Right hindlimb (tissue), 1 donor: ENCODE measurements at places on chromosomes 1 and 21.

DNA sequence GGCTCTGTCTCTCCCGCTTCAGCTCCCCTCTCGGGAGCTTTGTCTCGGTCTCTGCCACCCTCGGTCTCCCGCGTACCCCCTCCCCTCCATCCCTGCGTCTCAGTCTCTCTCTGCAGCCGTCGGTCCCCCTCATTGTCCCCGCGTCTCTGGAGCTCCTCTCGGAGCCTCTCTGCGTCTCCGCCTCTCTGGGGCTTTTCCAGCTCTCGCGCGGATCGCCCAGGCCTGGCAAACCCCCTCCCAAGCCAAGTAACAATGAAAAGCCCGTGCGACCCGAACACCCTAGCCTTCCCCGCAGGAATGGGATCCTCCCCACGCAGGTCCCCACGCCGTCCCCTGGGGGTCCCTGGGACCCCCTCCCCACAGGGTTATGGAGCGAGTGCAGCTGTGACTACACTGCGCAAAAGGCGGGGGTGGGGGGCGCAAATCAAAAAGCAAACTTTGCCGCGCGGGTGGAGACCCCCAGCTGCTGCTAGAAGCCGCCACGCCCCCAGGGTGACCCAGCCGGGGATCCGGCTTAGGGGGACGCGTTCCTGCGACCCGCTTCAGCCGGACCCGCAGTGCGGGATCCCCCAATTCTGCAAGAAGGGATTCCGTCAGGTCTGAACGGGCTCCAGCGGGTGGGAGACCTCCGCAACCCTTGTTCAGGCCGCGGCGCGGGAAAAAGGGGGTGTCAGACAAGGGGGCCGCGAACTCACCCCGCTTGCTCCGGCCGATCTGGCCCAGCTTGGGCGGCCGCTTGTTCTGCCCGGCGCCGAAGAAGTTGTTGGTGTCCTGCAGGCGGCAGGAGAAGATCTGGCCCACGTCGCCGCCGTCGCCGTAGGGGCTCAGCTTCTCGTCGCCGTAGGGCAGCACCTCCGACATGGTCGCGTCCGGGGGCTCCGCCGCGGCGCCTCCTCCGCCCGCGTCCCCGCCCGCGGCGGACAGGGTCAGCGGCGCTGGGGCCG lies 1.2 kb downstream of the CAMK2N1 start:
- DNase-seq = no peak

GRCh38 chr1:47532921-47533792 lies 95.3 kb downstream of the FOXD2 start:
- peak; percentile 86 for DNase-seq

GRCh38 chr1:62436039-62436465 lies 797 bp upstream of the USP1 start:
- no peak for DNase-seq

DNA sequence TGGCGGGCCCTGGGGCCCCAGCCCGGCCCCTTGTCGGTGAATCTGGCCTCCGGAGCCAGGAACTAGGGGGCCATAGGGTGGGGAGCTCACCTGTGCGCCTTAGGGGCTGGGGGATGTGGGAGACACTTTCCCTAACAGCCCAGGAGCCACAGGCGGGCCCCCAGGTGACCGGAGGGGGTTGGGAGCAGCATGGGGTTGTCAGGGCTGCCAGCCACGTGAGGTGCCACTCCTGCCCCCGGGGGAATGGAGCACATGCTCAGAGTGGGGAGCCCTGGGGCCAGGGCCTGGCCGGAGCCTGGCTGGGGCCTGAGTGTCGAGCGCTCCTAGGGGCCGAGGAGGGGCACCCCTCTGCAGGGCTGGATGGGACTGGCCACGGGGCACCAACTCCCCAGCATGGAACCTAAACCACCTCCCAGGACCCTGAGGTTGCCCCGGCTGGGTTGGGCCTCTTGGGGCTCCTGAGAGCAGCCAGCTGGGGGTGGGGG lies 19.9 kb downstream of the PRXL2B start:
- DNase-seq = no peak

GRCh38 chr1:23592209-23592892 lies 33.0 kb upstream of the ID3 start:
- DNase-seq = no peak

GRCh38 chr1:29538586-29538985 lies 302.3 kb downstream of the PTPRU start:
- DNase-seq = no peak
